ENCODE measurements at places on chromosomes 3 and 15.

- DNase-seq = no peak
Observed at GRCh38 chr15:55284426-55284825, 5.2 kb downstream of the RAB27A start.

DNA sequence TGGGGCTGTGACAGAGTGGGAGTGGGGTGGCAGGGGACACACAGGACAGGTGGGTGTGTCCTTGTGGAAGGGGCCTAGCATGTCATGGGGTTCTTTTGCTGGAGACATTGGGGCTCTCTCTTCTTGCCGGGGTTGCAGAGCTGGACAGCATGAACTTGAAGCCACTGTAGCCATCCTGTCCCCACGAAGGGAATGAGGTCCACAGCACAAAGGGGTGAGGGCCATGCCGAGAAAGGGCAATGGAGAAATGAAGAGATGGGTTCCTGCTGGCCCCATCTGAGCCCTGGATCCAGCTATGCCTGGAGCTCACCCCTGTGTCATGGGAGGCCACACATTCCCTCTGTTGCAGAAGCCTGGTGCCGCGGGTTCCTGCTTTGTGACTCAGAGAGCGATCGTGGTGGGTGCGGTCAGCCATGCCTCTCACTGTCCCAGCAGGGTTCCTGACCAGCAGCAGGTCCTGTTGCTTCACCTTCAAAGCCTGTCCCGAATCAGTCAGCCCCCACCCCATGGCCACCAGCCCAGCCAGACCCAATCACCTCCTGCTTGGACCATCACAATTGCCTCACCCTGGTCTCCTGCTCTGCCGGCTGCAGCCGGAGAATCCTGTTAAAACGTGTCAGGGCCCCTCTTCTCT, 50.0 kb downstream of the DNAJB8 start:
- DNase-seq = peak; percentile 67

GRCh38 chr15:79015416-79015815, 70.6 kb upstream of the CTSH start:
- DNase-seq = no peak

- no peak for DNase-seq
Observed at GRCh38 chr3:111081008-111081545, 9.5 kb downstream of the NECTIN3 start.

- DNase-seq = no peak
Observed at GRCh38 chr3:170725285-170725731, 139.4 kb upstream of the SLC7A14 start.

- no peak for DNase-seq
Observed at GRCh38 chr15:101357885-101358284, 62.8 kb upstream of the SNRPA1 start.

DNA sequence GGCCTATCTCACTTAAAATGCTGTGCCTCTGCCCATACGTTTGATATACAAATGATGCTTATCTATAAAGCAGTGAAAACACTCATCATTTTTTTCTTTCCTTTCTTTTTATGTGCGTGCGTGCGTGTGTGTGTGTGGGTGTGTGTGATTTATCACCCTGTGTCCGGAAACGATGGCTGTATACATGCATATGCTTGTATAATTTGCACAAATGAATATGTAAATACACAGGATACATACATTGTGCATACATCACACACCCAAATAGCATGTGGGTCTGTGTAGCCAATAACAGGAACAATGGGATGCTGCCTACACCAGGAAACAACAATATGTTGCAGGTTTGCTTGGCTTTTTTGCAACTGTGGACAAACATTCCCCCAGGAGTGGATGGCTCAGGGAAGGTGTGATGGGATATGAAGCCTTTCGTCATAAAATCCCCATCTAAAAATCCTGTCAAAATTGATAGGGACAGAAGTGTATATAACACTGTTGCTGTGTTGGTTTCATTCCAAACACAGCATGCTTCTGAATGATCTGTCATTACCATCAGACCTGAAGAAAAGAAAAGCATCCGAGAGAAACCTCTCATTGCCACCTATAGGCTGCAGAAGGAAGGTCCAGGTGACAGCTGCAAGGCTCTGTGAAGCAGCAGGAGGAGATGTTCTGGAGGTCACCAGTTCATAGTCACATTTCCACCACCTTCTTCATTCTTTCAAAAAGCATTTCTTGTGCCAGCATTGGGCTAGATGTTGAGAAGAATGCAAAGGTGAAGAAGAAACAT, 503.9 kb upstream of the NR2F2 start:
- DNase-seq = no peak

GRCh38 chr3:36923981-36924743, 20.7 kb downstream of the TRANK1 start:
- DNase-seq = no peak

DNA sequence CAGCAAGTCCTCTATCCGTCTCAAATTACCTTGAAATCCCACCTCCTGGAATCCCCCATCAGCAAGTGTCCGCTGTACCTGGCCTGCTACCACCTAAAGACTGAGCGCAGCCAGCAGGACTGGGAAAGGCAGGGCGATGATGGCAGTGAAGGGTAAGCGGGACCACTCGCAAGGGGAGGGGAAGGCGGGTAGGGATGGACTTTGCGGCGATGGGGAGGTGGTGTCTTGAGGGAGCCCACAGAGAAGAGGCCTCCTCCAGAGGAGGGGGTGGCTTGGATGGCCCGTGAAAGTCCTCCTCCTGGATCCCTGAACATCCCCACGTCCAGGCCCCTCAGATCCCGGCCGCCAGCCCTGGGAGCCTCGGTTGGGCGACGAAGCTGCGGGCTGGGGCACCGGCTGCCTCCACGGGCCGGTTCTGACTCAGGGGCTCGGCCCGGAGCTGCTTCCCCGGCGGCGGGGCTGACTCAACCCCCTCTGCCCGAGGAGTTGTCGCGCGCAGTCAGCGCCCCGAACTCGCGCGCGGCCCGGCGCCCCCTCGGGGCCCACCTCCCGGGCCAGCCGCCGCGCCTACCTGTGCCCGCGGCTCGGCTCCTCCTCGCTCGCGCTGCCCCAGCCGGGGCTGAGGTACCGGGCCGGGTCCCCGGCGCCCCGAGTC, 512 bp downstream of the LARP6 start:
- DNase-seq = no peak

- DNase-seq = peak; percentile 71
Observed at GRCh38 chr3:102225407-102226132, 209.2 kb upstream of the ZPLD1 start.

DNA sequence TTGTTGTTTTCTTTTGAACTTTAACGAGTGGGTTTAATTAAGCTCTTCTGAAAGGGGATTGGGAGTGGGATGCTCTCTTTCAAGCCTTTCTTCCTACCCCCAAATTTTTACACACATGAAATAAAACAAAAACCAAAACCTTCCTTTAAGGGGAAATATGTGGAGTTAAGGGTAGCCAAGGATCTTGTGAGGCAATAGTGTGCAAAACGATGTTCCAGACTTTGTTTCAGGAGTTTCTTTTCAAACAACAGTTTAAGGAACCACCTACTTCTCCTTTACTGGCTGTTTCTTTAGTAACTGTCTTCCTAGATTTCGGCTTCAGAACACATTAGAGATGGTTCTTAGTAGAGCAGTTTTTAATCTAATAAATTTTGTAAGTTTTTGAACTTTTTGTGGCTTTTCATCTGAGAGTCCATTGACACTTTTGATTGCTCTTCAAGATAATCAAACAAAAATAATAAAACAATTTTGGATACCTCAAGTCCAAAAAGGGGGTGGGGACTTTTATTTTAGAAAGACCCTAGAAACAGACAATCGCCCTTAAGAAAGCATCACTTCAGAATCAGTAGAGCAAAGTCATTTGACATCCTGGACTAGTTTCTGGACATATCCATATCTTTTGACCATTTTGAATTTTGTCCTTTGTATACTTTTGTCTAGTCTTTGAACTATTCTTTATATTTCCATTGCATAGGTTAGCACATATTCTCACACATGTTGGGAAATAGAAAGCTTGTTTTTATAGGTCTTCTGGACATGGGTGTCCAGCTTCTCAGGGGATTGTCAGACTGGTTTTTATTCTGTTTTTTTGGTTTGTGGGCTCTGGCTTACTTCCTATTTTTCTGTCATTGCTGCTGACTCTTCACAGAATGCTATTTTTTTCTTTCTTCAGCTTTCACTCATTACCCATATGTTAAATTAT, 6.0 kb downstream of the DIPK2A start:
- DNase-seq = peak; percentile 61
